Activated CD8-positive, alpha-beta memory T cell treated with anti-CD3 and anti-CD28 coated beads for 1 hour (primary cell): ENCODE measurements at places on chromosomes 13 and 19.

GRCh38 chr19:5984600-5984999 lies 6.7 kb upstream of the RANBP3 start:
- DNase-seq: no peak

DNA sequence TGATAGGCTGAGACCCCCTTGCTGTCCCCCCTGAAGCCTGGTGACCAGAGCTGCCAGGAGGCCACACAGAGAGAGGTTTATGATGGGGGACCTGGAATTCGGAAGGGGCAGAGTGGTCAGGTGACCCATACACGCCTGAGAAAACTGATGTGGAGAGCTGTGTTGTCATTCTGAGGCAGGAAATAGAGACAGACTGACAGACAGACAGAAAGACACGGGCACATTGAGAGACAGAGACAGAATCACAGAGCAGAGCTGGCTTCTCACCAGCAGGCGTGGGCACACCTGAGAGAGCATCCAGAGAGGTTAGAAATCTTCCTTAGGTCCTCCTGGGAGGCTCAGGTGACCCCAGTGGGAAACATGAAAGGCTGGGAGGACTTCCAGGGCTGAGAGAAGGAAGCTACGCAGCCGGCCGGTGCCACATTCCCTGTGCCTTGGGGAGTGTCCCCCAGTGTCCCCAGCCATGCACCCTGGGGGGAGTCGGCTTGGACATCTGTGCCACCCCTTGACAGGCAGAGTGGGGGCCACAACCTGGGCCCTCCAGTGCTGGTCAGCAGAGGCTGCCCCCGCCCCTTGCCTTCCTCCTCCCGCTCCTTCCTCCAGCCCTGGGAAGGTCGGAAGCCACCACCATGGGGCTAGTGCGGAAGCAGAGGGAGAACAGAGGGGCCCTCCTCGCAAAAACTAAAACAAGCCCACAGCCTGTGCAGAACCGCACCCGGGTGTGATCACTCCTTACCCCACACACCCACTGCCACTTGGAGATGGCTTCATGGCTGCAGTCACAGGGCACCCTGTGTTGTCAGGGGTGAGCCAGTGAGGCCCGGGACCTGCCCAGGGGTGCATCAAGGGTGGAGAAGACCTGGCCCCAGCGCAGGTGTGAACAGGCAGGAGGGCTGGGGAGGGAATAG lies 2.2 kb downstream of the FFAR1 start:
- DNase-seq: no peak

DNA sequence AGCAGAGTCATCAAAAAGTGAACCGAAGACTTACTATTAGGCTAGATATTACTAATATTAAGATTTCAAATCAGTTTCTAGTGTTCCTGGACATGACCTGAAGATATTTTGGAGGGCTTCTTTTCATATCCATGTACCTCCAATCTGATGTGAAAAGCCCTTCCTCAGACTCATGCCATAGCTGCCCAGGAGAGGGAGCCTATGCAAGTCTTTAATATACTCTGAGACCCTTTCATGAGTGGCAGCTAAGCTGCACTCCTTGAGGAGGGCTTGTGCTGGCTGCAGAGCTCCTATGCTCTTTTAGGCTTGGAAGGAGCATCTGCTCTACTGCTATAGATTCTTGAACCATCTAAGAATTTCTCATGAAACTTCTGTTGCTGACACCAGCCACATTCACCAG lies 715.3 kb downstream of the OLFM4 start:
- DNase-seq: no peak

GRCh38 chr13:69291292-69291906 lies 816.2 kb upstream of the ATXN8OS start:
- no peak for DNase-seq

DNA sequence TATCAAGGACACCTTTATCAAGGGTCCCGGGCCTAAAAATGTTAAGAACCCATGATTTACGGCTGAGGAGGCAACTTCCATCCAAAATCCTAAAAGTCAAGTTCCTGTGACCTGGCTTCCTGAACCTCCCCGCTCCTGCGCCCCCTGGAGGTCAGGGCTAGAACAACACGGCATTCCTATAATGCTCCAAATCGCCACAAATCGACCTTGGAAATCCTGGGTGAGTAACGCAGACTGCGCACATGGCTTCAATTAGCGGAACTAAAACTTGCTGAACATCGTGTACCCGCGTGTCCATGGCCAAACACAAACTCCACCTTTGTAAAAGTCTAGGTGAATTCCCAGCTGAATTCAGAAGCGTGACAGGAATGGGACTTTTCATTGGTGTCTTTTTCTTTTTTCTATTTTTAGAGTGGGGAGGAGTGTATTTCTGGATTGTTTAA lies 4.3 kb upstream of the C5AR1 start:
- DNase-seq: no peak

DNA sequence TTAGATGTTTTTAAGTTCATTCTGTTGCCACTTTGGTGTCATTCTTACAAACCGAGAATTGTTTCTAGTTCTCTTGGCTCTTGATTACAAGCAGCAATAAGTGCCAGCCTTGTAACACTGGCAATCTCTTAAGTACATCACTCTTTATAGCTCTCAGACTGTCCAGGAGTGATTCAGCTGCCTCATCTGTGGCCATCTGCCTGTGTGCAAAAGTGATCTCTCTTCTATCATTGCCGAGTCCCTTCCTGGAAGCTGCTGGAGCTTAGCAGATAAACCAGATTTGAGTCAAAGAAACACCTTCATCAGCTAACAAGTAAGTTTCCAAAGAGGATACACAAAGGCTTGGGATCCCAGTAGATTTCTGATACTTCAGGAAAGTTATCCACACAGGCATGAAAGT lies 23.2 kb downstream of the STOML3 start:
- no peak for DNase-seq

GRCh38 chr19:18349524-18350128 lies 9.2 kb downstream of the PGPEP1 start:
- DNase-seq: no peak

- DNase-seq: no peak
Measured at GRCh38 chr19:29667901-29668341, 2.7 kb downstream of the PLEKHF1 start.

DNA sequence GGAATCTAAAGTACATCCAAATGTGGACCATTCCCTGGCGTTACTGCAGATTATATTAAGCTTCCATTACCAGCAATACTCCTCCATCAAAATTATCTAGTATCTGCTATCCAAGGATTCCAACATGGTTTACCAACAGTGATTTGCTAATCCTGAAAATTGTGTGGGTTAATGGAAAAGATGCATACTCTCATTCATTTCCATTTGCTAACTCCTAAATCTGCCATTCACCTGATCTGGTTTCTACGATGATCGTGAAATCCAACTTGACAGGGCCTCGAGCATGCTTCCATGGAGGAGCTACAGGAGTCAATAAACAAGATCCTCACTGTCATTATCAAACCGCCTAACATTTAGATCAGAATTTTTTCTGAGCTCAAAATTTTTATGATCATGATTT lies 121.0 kb downstream of the RGCC start:
- no peak for DNase-seq

DNA sequence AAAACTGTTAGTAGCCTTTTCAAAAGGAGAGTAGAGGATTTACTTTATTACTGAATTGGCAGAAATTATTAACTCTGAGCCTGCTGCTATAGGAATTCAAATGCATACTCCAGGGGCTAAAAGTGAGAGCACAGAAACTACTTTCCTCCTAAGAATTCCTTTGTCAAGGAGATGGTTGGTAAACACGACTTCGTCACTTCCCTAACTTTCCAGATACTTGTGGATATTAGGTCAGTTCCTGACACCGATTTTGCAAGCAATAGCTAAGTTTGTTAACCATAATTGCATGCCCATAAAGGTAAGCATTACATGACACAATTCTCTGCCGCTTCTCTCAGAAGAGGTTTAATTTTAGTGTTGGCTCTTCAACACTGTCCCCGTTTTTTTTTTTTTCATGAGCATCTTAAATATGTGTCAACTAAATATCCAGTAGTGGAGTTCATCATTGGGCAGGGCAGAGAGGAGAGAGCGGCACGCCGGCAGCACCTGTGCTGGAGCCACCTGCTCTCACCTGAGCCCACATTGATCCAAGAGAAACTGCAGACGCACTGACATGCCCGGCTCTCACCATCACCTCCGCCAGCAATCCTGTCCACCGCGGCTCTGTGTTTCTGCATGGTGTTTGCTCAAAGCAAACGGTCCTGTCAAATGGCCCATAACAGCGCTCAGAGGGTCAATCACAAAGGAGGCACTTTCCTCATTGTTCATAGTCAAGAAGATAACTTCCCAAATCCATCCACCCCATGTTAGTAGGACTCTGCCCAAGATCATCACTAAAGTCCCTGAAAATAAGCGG lies 2.6 kb downstream of the MED26 start:
- DNase-seq: no peak

GRCh38 chr13:43472339-43472738 lies 314.4 kb downstream of the ENOX1 start:
- no peak for DNase-seq

DNA sequence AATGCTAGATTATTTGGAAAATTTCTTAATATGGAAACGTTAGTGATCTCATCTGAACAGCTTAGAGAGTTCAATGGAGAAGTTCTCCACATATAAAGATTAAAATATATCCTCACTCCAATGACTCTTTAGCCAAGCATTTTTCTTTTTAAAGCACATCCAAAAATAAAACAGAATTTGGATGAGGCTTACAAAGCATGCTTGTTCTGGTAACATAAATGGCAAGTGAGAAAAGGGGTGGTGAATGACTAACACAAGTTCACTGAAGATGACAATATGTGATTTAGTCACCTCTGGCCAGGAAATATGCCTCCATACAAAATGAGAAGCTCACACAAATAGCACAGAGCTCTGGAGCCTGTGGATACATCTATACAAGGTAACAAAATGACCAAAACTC lies 253.0 kb downstream of the PCDH20 start:
- no peak for DNase-seq

- DNase-seq: no peak
Measured at GRCh38 chr19:52270266-52270885, 989 bp downstream of the ZNF766 start.

GRCh38 chr13:38950987-38951386 lies 39.6 kb downstream of the STOML3 start:
- DNase-seq: no peak

GRCh38 chr13:113922412-113923118 lies 51.3 kb downstream of the C13orf46 start:
- no peak for DNase-seq

- DNase-seq: no peak
Measured at GRCh38 chr13:31945202-31945961, 86.2 kb upstream of the FRY start.

- no peak for DNase-seq
Measured at GRCh38 chr19:35077411-35078223, 36.1 kb downstream of the HPN start.

- DNase-seq: no peak
Measured at GRCh38 chr13:19185086-19185864, 3.7 kb upstream of the TUBA3C start.

DNA sequence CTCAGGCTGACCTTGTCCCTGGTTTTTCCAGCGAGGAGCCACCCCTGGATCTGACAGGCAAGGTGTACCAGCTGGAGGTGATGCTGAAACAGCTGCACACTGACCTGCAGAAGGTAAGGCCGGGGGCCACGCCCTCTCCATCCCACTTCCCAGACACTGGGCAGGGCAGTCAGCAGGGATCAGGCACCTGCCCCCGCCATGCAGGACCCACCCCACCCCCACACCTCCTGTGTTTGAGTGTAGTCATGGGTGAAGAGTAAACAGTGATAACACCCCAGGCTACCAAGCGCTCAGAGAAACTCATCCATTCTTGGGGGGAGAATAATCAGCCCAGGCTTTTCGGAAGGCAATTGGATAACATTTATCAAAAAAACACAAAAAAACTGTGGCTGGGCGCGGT lies 19.9 kb downstream of the DPF1 start:
- no peak for DNase-seq

- no peak for DNase-seq
Measured at GRCh38 chr19:49656456-49657109, 9.1 kb downstream of the IRF3 start.

GRCh38 chr13:111640006-111640405 lies 319.6 kb downstream of the TEX29 start:
- DNase-seq: no peak

DNA sequence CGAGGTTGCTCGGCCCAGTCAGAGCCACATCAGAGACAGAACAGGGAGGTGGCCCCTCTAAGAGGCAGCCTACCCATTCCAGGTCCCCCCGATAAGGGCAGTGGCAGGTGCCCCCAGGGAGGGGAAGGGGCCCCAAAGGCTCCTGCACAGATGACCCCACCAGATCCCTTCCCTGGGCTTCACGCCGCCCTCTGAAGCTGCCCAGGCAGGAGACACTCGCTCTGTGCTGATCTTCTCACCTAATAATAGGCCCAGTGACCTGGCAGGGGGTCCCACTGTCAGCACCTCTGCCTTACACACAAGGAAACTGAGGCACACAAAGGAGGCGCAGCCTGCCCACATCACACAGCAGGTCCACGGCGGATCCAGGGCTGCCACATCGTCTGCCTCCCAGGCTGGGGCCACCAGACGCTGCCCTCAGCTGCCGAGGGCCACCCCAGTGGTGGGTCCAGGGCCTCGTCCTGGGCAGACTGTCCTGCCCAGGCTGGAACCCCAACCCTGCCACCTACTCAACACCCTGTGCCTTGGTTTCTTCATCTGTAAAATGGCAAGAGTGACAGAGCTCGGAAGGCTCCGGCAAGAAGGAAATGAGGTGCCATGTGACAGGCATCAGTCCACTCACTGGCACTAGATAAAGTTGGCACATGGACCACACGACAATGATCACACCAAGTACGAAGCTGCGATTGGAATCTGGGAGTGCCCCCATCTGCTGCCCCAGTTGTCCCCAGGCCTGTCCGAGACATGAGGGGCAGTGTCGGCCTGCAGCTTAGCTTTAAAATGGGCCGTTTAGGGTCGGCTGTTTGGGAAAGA lies 56.5 kb downstream of the KLF2 start:
- DNase-seq: no peak

GRCh38 chr13:46624353-46624752 lies 71.4 kb downstream of the LRCH1 start:
- DNase-seq: no peak

- no peak for DNase-seq
Measured at GRCh38 chr13:77422724-77423123, 95.8 kb upstream of the MYCBP2 start.

DNA sequence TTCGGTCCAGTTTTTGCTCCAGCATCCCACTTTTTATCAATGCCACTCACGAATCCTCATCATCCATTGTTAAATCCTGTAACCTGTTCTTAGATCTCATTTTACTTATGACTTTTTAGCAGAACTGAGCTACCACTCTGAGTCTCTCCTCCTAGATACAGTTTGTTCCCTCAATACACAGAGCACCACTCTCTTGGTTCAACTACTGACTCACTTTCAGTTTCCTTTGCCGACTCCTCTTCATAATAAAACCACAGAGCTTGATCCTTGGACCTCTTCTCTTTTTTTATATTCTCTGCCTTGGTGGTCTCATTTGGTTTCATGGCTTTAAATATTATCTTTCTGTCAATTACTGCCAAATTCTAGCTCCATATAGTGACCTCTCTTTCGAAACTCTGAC lies 150.3 kb downstream of the SLITRK5 start:
- DNase-seq: no peak

GRCh38 chr13:49620170-49620621 lies 8.1 kb upstream of the ARL11 start:
- no peak for DNase-seq
